Stimulated activated CD8-positive, alpha-beta memory T cell treated with anti-CD3 and anti-CD28 coated beads, Interleukin-15, amount 100 ng/mL, for 24 hours (primary cell): ENCODE measurements at places on chromosomes 6 and 20.

GRCh38 chr6:14699803-14700601 lies 545.9 kb upstream of the JARID2 start:
- no peak for DNase-seq

- DNase-seq = no peak
These were observed 140.0 kb upstream of the RNF217 start for GRCh38 chr6:124822204-124822613.

- DNase-seq = no peak
These were observed 38.6 kb downstream of the OVOL2 start for GRCh38 chr20:18019068-18019467.

GRCh38 chr6:128598571-128598970 lies 78.2 kb upstream of the PTPRK start:
- DNase-seq = no peak

DNA sequence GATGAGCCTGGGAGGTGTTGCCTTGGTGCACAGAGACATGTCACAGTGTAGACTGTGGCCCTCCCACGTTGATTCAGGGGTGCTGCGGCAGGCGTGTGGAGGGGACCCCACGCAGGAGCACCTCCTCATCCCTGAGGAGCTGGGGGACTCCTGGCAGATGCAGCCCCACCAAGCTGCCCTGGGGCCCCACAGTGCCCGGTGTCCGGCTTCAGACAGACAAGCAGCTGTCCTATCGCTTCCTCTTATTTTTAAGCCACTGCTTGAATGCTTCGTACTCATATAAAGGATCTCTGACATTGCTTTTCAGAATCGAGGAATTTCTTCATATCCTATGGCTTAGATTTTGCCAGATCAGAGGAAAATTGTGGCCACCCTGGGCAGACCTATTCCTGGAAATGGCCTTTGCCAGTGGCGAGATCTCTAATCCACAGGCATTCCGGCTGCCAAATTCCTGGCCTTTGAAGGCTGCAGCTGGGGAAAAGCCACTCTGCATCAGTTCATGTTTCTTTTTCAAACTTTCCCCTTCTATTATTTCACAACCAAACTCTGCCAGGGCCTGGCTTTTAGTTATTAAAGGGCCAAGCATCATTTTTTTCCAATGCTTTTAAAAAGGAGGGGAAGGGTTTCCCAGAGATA lies 337.0 kb downstream of the THBS2 start:
- no peak for DNase-seq

- no peak for DNase-seq
These were observed 113.8 kb downstream of the SYCP2 start for GRCh38 chr20:59819496-59820203.

GRCh38 chr6:5677219-5678000 lies 329.3 kb downstream of the NRN1 start:
- no peak for DNase-seq

- DNase-seq = no peak
These were observed 2.3 kb downstream of the DSTN start for GRCh38 chr20:17572034-17572638.

DNA sequence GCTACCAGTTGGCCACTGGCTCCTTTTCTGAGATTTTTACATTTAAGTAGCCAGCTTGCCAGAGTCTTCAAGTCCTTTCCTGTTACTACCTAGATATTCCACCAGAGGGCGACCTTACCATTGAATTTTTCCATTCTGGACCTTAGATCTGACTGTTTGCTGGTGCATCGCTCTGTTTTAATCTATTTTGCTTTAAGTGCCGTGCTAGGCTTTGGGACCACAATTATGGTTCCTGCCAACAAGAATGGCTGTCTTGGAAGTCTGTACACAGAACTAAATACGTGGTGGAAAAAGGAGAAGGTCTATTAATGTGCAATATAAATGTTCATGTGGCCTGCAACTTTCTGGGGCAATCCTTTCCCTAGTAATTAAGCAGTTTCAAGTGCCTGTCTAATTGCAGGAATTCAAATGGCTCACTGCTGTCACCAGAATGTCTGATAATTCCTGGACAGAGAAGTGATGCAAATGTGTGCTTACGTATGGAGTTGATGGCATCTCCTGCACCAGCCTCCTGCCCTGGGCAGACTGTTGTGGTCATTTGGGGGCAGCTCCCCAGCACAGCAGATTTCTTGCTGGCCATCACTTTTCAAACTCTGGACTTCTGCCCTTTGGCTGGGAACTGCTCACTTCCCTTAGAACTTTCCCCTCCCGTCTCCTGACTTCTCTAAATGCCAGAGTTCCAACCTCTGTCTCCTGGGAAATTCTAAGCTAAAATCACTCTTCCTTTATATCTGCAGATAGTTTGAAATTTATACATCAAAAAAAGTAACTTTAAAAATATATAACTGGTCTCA lies 5.6 kb upstream of the HLA-DOA start:
- no peak for DNase-seq
